ENCODE measurements at places on chromosomes 7 and 10.

GRCh38 chr10:123897146-123897545 lies 5.5 kb upstream of the CPXM2 start:
- no peak overlapping the region for H3K27ac ChIP-seq
- H3K4me3 ChIP-seq, result no peak overlapping the region
- no peaks in the 10 kb centered on the region for H3K4me1 ChIP-seq
- no peaks in the 10 kb centered on the region for H3K36me3 ChIP-seq
- DNase-seq, result no peak
- H3K27me3 ChIP-seq, result peaks cover 15% of the 10 kb centered on the region

- no peaks in the 10 kb centered on the region for H3K4me1 ChIP-seq
- no peaks in the 10 kb centered on the region for H3K27me3 ChIP-seq
- H3K4me3 ChIP-seq, result no peak overlapping the region
These were observed 80.1 kb downstream of the CABCOCO1 start for GRCh38 chr10:61742812-61743211.

DNA sequence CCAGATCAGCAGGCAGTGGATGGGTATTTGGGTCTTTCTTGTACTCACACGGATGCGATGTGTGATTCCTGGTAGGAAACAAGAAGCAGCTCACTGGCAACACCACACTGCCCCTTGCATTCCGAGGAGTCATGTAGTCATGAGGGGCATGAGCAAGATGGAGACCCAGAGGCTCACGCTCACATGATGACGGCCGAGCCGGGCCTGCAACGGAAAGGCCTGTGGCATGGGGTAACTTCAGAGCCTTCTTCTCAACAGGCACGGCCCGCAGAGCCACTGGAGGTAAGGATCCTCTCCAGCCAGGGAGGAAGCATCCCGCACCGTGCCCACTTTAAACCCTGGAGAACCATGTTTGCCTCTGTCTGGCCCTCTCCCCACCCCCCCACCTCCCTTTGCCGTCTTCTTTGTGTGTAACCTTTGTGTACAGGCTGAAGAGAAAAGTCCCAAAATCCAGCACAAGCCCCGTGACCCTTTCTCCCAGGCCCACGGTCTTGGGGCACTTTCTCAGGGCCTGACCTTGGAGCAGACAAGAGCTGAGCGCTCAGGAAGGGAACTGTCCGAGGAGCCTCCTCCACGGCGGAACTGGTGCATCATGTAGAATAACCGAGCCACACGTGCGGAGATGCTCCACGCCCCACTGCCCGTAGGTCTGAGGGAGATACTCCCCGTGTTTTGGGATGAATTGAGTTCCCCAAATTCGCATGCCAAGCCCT lies 516.4 kb downstream of the DNAJB6 start:
- no peak overlapping the region for H3K27ac ChIP-seq
- H3K4me1 ChIP-seq, result peaks cover 17% of the 10 kb centered on the region
- H3K27me3 ChIP-seq, result no peaks in the 10 kb centered on the region
- DNase-seq, result no peak
- H3K36me3 ChIP-seq, result no peaks in the 10 kb centered on the region

DNA sequence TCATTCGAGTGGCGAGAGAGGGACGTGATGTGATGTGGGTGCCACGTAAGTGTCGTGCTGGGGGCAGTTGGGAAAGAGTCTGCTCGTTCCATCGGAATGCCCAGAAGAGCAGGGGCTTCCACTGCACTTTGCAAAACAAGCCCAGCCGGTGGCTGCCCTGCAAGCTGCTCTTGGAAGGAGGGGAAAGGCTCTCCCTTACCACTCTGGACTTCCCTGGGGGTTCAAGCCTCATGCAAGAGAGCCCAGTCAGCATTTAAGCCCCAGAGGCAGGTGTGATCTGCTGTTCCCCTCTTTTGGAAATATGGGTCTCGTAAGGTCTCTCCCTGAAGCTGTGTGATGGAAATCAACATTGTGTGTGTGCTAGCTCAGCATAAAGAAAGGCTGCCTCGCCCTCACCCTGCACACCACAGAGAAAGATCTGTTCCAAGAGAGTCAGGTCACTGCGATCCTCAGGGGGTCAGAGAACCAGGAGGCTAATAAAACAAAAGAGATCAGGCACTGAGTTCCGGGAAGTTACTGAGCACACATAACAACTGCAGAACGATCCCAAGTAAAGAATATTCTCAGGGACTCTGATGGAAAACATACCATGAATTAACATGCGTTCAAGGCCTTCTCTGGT lies 212.5 kb downstream of the ADAM12 start:
- H3K4me1 ChIP-seq, result no peaks in the 10 kb centered on the region
- no peak overlapping the region for H3K4me3 ChIP-seq
- H3K36me3 ChIP-seq, result no peaks in the 10 kb centered on the region
- H3K27me3 ChIP-seq, result no peaks in the 10 kb centered on the region
- H3K27ac ChIP-seq, result no peak overlapping the region
- DNase-seq, result no peak

Measured in activated CD4-positive, alpha-beta T cell treated with anti-CD3 and anti-CD28 coated beads for 36 hours (primary cell).